ENCODE measurements at places on chromosomes 1 and 21.

DNA sequence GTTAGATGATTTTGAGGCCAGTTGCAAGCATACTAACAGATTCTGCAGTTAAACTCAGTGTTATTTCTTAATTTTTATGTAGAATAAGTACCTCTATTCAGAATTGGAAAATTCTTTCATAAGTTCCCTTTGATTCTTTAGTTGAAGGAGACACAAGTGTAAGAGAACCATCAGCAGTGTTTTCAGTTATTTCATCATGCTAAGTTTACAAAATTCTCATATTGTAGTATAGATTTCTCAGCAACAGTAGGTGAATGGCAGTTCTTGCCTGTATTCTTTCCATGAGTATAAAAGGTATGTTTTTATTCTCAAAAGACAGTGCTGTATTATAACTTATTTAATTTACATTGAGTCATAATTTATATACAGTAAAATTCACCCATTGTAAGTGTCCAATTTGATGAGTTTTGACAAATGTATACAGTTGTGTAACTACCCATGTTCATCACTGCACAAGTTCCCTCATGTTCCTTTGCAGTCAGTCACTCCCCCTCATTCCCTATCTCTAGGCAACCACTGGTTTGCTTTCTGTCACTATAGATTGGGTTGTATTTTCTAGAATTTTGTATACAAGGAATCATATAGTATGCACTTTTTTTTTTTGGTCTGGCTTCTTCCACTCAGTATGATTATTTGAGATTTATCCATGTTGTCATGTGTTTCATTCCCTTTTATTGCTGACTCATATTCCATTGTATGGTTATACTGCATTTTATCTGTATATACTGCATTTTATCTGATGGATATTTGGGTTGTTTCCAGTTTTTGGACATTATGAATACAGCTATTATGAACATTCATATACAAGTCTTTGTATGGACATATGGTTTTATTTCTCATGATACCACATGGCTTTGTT is 3.9 kb downstream of the RPS6KC1 start:
- DNase-seq: no peak

GRCh38 chr1:164186881-164187280 is 372.1 kb upstream of the PBX1 start:
- DNase-seq: no peak

DNA sequence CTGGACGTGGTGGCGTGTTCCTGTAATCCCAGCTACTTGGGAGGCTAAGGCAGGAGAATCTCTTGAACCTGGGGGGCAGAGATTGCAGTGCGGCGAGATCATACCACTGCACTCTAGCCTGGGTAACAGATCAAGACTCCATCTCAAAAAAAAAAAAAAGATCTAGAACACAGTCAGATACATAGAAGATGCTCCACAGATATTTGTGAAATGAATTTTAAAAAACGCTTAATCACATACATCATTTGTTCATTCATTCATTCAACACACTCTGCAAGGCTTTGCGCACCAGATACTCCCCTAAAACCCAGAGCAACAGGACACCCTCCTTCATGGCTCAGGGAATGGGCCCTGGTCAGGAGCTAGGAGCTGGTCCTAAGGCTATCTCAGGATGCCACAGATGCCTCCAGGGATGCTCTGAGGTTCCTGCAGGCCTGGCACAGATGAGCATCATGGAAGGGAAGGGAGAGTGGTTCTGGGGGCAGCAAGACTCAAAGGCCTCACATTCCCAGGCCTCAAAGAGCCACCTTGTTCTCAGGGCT is 6.4 kb downstream of the HSPG2 start:
- no peak for DNase-seq

- DNase-seq: no peak
Observed at GRCh38 chr1:67582625-67583461, 102.2 kb upstream of the GADD45A start.

DNA sequence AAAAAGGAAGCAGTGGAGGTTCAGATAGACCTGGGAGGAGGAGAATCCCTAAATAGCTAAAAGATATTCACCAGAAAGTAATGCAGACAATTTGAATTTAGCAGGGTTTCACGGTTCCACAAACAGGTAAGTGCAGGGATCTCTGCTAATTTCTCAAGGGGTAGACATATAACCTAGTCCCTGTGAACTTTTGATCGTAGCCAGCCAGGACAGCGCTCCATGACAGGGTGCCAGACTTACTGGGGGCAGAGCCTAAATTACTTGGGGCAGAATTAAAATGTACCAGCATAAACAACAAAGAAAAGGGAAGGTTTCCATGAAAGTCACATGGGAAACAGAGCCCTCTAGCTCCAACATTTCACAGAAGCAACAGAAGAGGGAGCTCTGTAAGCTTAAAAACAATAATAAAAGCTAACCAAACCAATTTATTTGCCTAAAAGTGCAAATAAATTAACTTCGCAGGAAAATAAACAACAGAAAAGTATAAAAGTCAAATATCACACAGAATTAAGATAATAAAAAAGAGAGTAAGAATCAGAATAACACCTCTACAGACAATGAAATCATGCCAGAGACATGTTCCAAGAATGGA is 198.3 kb downstream of the DUSP10 start:
- no peak for DNase-seq

- DNase-seq: no peak
Observed at GRCh38 chr21:15057285-15057684, 7.5 kb downstream of the NRIP1 start.

GRCh38 chr1:163703794-163704193 is 382.0 kb downstream of the NUF2 start:
- no peak for DNase-seq
